ENCODE measurements at places on chromosomes 6 and 20.

DNA sequence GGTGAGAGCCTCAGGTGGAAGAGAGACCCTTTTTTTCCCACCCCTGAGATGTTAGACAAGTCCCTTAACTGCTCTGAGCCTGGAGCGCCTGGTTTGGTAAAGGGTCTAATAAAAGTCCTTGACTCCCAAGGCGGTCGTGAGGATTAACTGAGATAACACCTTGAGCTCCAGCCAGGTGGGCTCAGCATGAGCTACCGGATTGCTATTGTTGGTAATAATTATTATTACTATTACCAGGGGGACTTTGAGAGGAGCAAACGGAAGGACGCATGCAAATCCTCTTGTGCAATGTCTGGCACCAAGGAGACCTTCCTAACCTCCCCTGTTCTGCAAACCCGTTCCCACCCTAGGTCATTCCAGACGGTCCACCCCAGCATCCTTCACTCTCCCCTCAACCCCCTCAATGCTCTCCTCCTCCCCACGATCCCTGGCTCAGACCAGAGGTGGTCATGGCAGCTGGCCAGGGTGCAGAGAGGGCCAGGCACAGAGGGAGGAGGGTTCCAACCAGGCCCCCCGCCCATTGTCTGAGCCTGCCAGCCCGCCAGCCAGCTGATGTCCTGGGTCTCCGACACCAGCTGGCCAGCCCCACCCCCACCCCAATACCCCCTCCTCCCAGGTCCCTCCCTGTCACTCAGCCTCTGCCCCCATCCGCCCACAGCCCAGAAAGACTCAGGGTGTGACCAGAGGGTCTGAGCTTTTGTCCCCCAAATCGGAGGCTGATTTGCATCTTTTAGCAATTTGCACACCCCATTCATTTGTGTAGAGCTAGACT, 14.3 kb upstream of the CBFA2T2 start:
- no peak for DNase-seq

- DNase-seq = no peak
Measured at GRCh38 chr6:122726649-122727048, 52.9 kb upstream of the FABP7 start.

- DNase-seq = peak; percentile 98
Measured at GRCh38 chr6:159789377-159790148, at the start of gene TCP1. TSS of gene TCP1 (minus strand) at chr6:159789602. CDS start at chr6:159789468, 134 bp downstream.

DNA sequence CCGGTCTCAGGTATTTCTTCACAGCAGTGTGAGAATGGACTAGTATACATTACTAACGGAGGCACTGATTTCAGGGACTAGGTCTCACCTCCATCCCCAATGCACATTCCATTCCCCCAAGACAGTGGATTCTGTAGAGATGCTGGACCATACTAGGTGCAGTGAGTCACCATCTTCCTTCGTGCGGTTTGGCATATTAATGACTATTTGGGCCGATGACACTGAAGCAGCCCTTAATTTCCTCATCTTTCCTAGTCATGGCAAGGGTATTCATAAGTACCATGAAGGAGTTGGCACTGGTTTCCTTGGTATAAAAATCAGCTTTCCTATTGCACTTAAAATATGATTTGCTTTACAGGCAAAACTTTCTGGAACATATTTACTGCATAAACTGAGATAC, 121.4 kb upstream of the TRAF3IP2 start:
- DNase-seq = no peak

GRCh38 chr6:144330017-144330987, 45.2 kb downstream of the UTRN start:
- DNase-seq = no peak

- no peak for DNase-seq
Measured at GRCh38 chr6:21371676-21372171, 221.8 kb upstream of the SOX4 start.

- no peak for DNase-seq
Measured at GRCh38 chr6:85403331-85404015, 46.4 kb upstream of the NT5E start.

GRCh38 chr20:63782051-63782471, 42.5 kb downstream of the SLC2A4RG start:
- no peak for DNase-seq

DNA sequence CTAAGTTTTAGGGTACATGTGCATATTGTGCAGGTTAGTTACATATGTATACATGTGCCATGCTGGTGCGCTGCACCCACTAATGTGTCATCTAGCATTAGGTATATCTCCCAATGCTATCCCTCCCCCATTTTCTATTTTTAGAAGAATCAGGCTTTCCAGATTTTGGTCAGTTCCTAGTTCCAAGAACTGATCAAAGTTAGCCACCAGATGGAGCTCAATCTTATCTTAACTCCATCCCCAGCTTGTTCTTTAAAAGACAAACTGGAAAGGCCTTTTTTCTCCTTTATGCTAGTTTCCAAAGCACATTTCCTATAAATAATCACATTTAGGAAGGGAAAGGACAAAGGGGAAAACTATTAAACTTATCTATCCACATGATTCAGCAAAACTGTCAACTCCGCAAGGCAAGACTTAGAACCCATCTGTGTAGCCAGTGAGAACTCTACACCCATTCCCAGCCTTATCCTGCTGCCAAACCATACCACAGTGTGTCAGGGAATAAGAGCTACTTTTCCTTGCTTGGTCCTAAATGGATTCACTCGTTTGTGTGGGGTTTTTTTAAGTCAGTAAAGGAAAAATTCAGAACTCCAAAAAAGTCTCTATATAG, 22.8 kb upstream of the KHDC1 start:
- DNase-seq = no peak

DNA sequence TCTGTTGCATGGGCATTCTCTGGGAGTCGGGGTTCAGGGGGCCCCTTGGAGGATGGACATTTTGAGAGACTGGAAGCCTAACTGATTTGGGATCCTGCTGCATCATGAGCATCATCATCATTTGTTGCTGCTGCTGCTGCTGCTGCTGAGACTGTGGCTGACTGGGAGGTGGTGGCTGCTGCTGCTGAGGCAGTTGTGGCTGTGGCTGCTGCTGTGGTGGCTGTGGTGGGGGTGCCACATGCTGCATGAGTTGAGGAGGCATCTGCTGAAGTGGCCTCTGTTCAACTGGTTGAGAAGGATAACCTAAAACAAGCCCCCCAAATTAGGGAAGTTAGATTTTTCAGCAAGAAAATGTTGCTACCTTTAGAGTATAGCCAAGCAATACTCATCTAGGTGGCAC, 38.9 kb downstream of the TP53INP2 start:
- DNase-seq = no peak

DNA sequence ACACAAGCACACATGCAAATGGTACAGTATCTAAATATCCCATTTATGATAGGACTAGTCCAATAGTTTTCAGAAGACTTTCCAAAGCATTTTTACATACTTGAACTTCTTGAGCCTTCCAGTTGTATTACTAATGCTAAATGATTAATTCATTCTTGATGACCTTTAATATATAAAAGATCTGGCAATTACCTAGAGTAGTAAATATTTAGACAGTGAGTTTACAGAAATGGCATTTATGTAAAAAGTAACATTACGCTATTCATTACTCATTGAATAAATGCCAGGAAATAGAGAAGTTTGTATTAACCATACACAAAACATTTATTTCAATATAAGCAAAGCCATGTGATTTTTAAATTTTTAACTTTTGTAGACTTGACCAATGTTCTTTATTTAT, 158.8 kb downstream of the DST start:
- DNase-seq = no peak

GRCh38 chr6:113292646-113293422, 564.3 kb upstream of the MARCKS start:
- DNase-seq = no peak

DNA sequence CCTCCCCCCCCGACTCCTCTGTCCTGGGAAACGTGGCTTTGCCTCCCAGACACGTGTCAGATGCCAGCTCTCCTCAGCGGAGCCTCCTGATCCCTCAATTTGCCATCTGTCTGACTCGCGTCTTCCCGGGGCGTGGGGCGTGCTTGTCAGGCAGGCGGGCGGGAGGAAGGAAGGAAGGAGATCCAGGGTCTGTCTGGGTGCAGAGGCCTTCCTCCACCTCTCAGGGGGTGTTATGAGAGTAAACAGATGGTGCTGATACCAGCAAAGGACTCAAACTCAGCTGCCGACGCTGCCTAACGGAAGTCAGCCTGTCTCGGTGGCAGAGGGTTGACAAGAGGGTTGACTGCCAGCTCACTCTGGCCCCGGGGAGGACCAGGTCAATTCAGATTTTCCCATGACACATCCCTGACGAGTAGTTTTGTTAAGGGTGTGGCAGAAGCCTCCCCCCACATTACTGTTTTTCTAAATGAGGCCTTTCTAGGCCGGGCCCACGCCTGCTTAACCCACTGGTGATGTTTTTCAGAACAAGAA, 17.0 kb downstream of the UQCC2 start:
- no peak for DNase-seq

- DNase-seq = no peak
Measured at GRCh38 chr20:23278172-23278571, 72.4 kb upstream of the NXT1 start.

All from esophagus squamous epithelium (tissue), 5 donors.